Peyer's patch (tissue), 4 donors: ENCODE measurements at places on chromosomes 12 and 14.

DNA sequence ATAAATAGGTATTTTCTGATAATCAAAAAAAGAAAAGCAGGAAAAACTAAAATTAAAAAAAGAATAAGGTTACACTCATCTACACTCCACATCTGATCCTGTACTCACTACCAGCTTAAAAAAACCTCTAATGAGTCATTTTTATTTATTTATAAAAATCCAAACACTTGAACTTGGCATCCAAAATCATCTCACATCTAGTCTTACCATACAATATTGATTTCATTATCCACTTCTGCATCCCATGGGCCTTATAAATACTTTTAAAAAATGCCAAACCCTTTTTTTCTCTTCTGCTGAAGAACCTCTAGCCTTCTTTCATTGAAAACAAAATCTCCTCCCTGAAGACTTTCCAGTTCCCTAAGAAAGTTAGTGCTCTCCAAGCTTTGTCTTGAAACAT lies 109.7 kb downstream of the TMTC3 start:
- DNase-seq = no peak

GRCh38 chr14:59254911-59255545 lies 66.6 kb downstream of the DAAM1 start:
- DNase-seq = peak; percentile 50

DNA sequence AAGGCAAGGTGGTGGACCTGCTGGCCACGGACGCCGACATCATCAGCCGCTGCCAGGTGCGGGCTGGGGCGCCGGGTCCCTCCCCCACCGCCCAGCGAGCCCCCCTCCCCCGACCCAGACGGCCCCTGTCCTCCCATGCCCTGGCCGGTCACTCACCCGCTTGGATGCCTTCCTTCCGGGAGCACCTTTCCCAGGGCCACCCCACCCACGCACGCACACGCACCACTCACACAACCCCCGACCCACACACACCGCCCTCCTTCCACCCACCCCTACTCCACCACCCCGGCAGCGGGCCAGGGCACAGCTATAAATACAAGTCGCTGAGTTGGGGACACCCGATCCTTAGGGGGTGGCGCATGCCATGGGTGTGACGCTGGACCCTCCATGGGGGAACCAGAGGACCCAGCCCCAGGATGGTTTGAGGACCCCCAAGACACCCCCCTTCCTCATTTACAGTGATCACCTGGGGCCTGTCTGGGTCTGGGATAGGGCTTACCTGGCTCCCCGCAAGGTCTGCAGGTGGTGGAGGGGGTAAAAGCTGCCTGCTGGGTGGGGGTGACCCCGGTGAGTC lies 465 bp downstream of the ADSS1 start:
- DNase-seq = no peak

DNA sequence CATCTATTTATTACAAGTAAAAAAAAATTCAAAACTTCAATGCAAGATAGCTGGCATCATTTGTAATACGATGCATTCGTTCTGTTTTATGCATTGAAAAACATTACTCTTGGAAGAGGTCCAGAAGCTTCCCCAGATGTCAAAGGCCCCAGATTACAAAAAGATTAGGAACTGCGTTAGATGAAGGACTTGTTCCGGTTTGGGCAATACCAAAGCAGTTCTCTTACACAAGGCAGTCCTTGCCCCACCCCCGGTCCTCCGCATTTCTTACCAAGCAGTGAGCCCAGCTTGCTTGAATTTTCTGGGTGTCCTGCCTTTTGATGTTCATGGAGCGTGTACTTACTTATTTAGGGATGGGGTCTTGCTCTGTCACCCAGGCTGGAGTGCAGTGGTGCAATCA lies 4.8 kb upstream of the HVCN1 start:
- no peak for DNase-seq

GRCh38 chr14:74653386-74654138 lies 41.5 kb upstream of the LTBP2 start:
- no peak for DNase-seq

GRCh38 chr14:64401949-64402348 lies 13.8 kb downstream of the MTHFD1 start:
- DNase-seq = no peak

DNA sequence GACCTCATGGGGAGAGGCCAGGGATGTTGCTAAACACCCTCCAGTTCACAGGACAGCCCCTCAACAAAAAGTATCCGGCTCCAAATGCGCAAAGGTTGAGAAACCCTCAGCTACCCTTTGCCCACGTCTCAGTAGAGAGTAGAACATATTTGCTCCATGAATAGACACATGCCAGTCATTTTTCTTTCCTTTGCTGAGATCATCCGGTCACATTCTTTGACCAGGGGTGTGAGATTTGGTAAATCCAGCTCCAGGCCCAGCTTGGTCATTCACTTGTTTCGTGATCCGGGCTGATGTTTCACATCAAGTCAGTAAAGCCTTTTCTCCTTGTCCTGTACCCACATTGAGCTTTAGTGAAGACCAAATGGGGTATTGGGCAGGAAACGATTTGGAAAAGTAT lies 83.6 kb upstream of the LHX5 start:
- DNase-seq = no peak

DNA sequence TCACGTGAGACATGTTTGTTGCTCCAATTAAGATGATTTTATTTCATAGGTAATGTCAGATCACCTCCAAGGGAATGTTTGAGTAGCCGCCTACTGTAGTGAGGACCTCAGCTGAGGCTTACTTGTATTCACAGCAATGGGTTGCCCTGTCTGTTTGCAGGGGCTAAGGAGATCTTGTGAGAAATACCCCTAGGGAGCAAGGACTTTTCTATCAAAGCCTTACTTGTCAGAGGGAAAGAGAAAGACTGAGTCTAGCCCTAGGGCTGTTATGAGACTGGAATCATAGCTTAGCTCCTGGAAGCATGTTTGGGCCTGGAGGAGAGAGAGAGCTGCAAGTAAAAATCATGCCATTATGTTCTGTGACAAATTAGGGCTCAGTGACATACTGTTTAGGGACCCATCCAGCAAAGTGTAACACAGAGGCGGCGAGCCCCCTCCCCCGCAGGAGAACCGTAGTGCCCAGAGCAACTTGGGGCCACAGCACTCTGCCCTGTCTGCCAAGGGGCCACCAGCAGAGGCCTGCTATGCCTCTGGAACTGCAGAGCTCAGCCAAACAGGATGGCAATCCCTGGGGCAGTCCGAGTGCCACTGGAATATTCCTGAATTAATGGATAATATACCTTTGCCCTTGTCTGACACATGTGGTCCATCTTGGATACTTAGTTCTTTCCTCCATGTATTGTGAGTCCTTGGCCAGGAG lies 178.8 kb downstream of the DACT1 start:
- no peak for DNase-seq

- DNase-seq = peak; percentile 46
Measured at GRCh38 chr12:77062846-77063461, 2.4 kb downstream of the E2F7 start.

DNA sequence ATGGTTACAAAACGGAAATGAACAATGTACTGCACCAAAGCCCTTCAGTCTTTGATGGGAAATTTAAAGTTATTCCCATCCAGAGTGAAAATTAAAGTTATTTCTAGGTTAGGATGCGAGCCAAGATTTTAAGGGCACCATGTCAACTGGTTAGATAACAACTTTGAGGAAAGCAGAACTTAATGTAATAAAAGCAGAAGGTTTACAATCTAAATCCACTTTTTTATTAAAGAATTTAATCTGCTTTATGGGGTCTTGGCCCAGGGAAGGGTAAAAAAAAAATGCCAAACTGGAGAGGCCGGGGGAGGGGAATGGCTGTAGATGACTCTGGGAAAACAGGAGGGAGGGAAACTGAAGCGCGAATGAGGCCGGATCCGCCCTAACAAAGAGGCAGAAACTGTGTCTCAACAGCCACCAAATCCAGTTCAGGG lies 108.2 kb upstream of the ATF7IP start:
- DNase-seq = no peak

DNA sequence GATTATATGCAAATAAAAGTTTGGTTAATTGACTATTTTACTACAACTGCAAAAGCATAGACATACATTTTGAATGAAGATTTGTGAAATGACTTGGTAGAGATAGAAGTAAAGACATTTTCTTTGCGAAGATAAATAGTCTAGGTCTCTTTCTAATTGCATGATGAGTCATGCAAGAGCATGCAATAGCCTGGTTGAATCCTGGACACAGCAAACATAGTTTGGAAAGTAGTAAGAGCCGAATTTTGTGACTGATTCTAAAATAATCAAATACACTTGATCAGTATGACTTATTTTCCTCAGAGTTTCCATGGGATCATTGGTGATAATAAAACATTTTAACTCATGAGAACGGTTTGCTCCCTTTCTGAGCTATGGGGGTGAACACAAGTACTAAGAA lies 27.7 kb upstream of the CAND1 start:
- no peak for DNase-seq

GRCh38 chr14:58200480-58200841 lies 512 bp downstream of the ACTR10 start:
- no peak for DNase-seq

DNA sequence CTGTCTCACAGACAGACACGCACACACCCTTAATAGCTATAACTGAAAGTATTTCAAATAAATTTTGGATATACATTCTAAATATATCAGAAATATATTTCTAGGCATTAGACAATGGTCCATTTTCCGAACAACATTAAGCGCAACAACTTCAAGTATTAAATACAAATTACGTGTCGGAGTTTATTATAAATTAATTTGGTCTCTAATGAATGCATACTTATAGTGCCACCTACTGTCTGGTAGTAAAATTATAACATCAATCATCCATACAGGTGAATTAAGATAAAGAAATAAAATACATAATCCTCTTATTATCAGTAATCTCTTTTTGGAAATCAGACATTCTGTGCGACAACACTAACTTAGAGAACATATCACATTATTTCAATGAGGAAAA lies 27.2 kb upstream of the CMAS start:
- no peak for DNase-seq

- DNase-seq = peak; percentile 65
Measured at GRCh38 chr14:23929822-23930294, 23.7 kb upstream of the DHRS4 start.

DNA sequence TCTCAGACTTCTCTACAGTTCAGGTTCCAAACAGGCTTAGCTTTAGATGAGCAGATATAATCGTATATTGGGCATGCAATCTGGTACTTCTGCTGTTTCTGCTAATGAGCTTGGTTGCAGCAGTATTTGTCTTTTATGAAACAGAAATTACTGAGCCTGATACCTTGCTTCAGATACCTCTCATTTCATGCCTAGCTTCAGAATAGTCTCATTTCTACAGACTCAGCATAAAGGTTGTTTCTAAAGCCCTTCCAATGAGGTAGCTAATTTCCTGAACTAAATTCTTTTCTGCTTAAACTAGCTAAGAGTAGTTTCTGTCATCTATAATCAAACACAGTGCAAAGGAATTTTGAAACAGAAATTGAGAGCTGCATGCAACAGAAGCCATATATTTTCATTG lies 275.0 kb upstream of the KITLG start:
- no peak for DNase-seq

DNA sequence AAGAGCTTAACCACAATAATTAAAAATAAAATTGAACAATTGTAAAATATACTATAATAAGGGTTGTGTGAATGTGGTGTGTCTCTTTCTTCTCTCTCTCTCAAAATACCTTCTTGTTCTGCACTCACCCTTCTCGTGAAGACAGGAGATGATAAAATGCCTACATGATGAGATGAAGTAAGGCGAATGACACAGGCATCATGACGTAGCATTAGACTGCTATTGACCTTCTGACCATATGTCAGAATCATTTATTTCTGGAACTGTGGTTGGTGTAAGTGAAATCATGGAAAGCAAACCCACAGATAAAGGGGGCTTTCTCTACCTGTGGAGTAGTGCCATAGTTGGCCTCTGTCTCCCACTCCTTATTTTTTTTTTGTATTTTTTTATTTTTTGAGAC lies 37.8 kb upstream of the NUAK1 start:
- DNase-seq = no peak

DNA sequence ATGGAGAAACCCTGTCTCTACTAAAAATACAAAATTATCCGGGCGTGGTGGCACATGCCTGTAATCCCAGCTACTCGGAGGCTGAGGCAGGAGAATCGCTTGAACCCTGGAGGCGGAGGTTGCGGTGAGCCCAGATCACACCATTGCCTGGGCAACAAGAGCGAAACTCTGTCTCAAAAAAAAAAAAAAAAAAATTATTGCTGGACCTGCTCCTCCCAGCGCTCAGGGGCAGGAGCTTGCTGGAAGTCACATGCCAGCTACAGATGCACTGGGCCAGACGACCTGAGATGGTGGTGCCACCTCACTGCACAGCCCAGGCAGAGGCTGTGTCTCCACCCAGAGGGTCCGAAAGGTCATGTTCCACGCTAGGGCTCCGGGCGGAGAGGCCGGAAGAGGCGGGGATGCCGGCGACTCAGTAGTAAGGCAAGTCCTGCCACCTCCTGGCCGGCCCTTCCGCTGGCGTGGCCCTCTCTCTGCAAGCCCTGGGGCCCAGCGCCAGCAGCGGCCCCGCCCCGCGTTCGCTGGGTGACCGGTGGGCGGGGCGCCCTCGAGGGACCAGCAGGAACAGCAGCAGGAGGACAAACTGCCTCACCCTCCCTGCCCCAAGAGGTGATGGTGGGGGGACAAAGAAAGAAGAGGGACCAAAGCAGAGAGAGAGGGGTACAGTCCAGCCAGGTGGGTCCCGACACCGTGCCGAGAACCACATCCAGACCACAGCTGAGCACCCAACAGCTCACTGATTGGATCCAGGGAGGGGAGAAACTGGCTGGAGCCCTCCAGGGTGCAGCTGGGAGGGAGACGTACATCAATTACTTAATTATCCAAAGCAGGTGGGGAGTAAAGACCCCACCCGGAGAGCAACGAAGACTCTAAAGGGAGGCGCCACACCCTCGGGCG lies 3.6 kb upstream of the RHOF start:
- DNase-seq = peak; percentile 98

DNA sequence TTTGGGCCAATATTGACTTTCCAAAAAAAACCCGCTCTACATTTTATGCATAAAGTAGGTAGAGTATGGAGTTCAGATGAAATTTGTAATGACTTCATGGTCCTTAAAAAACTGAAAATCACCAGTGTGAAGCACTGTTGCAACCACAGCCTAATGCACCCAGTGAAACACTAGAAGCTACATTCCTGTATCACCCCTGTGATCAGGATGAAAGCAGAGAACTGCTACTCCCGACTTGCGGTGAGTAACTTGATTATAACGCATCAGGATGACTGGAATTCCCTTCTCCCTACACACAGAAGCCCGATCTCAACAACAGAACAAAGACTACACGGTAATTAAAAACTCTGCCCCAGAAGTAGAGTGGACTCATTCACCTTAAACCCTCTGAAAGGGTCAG lies 33.8 kb downstream of the SPTB start:
- no peak for DNase-seq

DNA sequence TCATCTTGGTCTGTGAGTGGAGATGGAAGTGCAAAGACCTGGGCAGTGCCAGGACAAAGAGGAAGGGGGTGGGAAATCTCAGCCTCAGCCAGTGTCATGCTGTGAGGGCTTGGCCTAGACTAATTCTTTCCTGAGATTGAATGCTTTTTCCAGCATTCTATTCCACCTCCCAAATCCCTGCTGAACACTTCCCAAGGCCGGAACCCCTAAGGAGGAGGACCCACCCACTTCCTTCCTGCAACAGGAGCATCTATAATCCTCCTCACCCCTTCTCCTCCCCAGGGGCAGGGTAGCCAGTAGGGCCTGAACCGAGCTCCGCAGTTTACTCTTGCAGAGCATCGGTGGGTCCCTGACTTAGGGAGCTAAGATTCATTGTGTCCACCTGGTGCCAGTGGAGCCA lies 3.2 kb downstream of the PLEKHD1 start:
- DNase-seq = no peak
